ENCODE measurements at places on chromosomes 1 and 21.

DNA sequence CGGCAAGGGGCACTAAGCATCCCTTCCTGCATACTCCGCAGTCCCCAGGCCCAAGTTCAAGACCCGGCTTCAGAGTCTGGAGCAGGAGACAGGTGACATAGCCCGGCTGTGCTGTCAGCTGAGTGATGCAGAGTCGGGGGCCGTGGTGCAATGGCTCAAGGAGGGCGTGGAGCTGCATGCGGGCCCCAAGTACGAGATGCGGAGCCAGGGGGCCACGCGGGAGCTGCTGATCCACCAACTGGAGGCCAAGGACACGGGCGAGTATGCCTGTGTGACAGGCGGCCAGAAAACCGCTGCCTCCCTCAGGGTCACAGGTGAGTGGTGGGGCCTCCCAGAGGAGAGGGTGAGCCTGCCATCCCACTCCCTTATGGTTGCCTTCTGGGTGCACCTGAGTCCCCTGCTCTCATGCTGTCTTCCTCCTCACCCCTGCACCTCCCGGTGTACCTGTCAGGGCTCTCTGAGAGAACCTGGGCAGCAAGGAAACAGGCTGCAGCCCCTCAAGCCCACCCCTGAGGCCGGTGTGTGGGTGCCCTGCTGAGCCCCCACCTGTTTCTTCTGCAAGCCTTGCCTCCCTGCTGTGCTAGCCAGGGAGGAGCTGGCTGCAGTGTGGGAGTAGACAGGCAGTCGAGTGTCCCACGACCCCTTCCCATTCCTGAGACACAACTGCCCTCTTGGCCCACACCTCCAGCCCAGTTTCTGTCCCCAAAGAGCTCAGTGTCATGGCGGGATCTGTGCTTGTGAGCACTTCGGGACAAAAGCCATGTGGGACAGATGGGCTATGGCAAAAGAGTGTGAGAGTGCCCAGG lies 99.2 kb downstream of the TRIM11 start:
- DNase-seq, result no peak

DNA sequence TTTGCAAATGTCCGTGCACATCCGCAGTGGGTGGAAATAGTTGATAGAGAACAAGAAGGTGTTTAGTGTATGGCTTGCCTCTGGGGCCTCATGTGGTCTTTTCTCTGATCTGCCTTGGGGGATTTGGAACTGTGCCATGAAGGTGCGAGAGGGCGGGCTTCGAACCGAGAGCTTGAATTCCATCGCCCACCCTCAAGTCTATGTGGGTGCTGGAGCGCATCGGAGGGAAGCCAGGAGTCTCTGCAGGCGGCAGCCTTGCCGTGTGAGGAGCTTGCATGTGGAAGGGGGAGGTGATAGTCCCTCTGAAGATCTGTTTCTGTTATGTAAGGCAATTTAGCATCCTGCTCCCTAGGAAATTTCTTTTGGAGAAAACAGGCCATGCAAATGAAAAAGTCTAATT lies 119.6 kb downstream of the HUNK start:
- DNase-seq, result no peak

- no peak for DNase-seq
These were observed 123.1 kb downstream of the AKT3 start for GRCh38 chr1:243726806-243727502.

DNA sequence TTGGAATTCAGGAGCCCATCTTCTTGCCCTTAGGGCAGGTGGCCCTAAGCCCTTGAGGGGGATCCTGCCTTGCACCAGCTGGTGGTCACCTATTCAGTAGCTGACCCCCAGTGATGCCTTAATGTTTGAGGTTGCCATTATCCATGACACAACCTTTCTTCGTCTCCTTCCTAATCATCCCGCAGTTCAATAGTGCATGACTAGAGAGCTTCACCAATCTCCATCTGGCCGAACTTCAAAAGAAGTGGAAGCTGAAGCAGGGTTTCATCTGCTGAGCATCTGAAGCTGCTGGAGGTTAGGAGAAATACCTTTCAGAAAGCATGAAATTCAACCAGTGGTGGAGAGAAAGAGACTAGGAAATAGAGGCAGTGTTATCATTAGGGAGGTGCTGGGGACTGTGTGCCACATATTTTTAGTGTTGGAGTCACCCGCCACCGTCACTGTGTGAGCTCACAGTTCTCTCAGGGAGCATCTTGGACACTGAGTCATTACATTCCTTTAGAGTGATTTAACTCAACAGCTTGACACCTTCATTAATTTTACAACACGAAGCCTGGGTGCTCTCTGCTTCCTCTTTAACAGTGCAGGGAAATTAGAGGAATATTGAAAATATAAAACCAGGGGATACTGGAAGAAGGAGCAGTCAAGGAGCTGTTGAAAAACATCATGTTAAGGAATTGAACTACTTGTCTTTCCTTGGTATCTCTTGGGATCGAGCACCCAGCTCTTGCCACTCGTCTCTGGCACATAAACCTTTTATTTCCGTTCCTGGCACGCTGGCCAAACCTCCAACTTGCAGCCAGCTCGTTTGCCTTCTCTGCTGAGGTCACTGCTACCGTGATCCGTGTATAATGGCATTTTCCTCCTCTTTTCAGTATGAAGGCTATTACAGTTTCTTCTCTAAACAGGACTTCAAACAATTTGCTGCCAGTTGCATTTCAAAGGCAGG lies 53.6 kb downstream of the PEX14 start:
- DNase-seq, result no peak

GRCh38 chr1:161068306-161069234 lies 1.1 kb downstream of the ARHGAP30 start:
- no peak for DNase-seq

DNA sequence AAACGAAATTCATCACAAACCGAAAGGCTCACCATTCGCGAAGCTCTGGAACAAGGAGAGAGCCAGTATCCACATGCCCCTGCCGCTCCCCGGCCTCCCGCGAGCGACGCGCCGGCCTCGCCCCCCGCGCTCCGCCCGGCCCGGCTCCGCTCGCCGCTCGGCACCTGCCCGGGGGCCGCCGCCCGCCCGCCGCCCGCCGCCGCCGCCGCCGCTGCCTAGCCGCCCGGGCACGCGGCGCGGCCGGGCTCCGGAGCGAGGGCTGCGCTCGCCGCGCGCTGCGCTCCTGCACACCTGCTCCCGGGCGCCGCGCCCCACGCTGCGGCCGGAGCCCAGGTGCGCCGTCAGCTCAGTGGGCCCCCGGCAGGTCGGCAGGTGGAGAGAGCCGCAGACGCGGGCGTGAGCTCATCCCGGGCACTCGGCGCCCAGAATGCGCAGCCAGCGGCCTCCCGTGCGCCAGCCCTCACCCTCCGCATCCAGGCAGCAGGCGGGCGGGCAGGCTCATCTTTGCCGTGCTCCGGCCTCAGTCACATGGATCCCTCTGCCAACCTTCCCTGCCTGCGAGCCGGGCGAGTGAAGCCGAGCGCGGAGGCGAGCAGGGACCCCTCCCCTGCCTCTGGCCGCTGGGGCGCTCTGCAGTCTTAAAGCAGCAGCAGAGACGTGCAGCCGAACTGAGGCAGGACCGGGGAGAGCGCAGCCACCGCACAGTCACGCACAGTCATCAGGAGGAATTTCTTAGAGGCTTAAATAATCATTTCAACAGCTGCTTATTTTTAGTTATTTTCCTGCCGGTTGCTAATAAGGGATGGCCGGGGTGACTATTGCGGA lies at the start of gene DSCAM:
DSCAM (minus strand) TSS at position 572 of the 825 bp plus-strand sequence; CDS start at position 75, 497 bp downstream.
- DNase-seq, result no peak

DNA sequence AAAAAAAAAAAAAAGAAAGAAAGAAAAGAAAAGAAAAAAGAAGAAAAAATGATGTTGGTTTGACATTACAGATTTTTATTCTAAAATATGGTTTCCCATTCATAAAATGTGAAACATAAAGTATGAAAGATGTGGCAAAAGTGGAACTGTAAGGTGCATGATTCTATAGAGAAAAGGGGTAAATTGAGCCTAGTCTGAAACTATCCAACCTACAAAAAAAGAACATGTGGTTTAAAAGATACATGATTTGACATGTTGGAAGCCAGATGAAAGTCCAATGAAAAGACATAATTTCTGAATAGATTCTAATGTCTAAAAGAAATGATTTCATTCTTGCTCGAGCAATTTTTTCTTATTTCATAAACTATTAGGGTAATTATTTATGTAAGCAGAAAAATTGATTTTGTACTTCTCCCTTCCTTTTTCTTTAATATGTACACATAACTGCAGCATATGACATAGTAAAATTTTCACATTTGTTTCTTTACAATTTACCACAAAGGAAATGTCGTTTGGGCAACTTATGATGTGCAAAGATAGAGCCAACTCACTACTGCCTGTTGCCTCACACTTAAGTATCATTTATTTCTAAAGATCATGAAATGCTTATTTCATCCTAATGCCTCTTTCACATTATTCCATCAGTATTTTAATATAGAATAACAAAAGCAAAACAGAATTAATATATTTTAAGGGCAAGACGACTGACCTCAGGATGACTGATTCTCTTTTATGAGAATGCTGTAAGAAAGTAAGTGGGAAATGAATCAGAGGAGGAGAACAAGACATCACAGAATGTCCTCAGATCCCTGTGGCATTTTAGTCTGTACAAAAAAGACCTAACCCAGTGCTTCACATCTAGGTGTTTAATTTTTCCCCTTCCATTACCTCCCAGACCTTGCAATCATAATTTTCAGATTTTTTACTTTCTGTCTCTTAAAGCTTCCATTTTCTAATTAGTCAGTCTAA lies 165.8 kb upstream of the HMCN1 start:
- DNase-seq, result no peak

GRCh38 chr1:116496898-116497297 lies 73.9 kb downstream of the CD58 start:
- no peak for DNase-seq

GRCh38 chr1:26160527-26161414 lies 1.9 kb downstream of the FAM110D start:
- DNase-seq, result no peak

- peak; percentile 16 for DNase-seq
These were observed 11.7 kb downstream of the PTGFRN start for GRCh38 chr1:116921301-116921885.

DNA sequence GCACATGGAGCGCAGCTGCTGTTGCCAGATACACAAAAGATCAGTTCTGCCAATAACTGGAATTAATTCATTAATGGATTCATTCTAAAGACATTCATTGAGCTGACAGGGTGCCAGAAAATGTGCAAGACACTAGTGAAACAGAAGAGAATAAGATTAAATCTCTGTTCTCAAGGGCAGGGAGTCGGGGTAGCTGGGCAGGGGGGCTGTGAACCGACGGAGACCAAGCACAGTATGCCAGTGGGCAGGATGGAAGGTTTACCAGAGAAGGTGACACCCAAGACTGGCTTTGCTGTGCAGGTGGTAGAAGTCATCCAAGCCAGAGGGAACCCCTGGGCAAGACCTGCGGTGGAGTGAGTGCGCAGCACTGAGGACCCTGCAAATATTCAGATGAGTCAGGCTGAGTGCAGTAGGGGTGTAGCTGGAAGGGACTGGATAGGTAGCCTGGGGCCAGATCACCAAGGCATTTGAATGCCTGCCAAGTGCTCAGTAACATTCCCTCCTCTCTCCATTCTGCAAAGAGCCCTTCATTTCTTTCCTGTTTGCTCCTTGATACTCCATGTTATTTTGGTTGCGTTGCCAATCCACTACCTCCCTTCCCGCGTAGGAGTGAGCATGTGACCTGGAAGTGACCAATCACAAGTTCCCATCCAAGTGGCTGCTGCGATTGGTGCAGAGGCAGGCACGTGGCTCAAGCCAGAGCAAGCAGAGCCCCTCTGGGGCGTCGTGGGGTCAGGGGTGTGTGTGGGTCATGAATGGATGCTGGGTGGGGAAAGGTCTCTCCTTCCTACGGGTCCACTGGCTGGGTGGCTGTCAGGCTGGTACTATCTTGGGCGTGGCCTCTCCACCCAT lies 413.1 kb downstream of the PTPRU start:
- no peak for DNase-seq

DNA sequence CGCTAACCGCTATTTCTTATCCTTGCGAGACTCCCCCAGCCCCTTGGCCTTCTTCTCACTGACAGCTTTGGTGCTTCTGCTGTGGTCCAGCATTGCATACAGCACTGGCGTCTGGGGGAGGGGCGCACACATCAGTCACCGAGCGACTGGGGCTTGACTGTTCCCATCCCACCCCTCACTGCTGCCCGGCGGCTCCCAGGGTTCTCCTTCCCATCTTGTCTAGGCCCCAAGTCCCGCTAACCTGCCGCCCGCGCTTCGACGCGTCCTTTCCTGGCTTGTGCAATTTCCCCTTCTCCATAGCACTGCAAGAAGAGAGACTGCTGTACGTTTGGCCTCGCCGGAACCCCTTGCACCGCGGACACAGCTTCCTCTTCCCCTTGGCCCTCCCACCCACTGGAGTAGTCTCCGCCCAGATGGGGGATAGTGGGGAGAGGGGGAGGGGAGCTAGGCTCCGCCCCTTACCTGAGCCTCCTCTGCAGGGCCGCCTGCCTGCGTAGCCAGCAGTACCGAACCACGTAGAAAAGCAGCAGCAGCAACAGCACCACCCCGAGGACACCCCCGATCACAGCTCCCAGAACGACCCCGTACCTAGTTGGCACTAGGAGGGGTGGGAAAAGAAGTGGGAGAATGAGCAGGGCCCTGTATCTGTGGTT lies 3.8 kb downstream of the MPZ start:
- no peak for DNase-seq

DNA sequence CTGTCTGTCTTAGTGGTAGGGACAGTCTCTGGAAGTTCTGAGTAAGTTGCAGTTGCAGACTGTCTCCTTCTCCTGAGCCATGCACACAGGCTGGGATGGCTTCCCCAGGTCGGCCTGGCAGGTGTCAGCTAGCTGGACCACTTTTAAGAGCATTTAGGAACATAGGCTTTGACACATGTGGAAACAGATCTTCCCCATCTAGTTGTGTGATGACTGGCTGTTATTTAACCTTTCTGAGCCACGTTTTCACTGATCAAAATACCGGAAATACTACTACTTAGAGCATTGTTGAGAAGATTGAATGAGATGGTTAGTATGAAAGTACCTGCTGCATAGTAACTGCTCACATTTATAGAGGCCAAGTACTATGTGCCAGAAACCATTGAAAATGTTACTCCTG lies 6.2 kb upstream of the MAPKAPK2 start:
- no peak for DNase-seq

GRCh38 chr1:90705956-90706355 lies 11.1 kb downstream of the BARHL2 start:
- DNase-seq, result no peak

GRCh38 chr1:8512504-8512903 lies 194.6 kb downstream of the SLC45A1 start:
- no peak for DNase-seq

GRCh38 chr1:87273291-87273690 lies 55.4 kb upstream of the LMO4 start:
- DNase-seq, result no peak

Measured in AG09309 (cell line).